Cerebellar cortex (tissue), 1 donor: ENCODE measurements at places on chromosomes 13 and 19.

GRCh38 chr19:33797802-33798671, 1.4 kb downstream of the KCTD15 start:
- DNase-seq, result peak; percentile 44

- DNase-seq, result peak; percentile 7
These were observed 41.9 kb upstream of the POSTN start for GRCh38 chr13:37640499-37640898.

GRCh38 chr19:17398902-17399527, 5.0 kb upstream of the CCDC194 start:
- DNase-seq, result no peak

DNA sequence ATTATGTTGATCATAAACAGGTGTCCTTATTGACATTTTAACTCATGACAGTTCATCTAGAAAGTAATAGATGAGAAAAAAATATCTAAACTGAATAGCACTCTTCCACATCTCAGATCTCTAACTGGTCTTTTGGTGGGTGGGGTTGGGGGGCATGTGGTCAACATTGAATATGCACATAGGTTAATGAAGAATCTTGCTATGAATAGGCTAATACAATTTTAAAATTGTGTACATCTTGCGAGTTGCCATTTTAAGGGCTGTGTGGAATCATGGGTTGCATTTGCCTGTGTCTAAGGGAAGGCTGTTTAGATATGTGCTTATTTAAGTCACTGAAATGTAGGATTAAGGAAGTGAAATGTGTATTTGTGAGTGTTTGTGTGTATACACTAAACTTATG, 346.0 kb downstream of the ITGBL1 start:
- DNase-seq, result no peak

GRCh38 chr13:110528371-110528770, 33.2 kb downstream of the RAB20 start:
- DNase-seq, result no peak

DNA sequence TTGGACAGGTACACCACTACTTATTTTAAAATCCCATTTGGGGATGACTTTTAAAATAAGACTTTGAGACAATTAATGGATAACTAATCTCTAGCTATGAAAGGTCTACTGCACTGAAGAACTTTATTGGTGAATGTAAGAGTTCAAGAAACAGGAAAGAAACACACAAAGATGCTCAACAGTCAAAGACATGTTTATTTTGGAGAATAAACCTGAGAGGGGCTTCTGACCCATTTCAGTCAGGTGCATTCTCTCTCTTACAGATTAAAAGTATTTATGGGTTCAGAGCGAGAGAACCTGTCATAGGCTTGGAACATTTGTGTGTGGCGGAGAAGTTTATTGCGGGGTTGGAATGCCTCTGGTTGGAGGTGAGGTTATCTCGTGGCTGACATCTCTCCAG, 94.3 kb upstream of the USP29 start:
- DNase-seq, result no peak

DNA sequence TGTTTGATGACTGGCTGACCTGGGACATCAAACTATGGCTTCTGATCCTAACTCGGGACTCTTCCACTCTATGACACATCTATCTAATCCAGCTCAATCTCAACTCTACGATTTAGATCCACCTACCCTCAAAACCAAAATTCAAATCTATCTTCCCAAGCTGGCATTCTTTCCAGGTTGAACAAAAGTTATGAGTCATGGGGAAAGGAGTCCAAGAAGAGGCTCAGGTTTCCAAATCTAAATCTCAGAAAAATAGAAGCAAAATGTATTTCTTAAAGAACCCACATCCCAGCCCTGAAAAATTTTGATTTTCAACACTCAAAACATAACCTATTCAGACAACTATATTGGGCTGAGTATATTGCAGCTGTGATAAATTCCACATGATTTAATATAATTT, 143.9 kb upstream of the IPO5 start:
- DNase-seq, result no peak

- DNase-seq, result peak; percentile 0
These were observed 5.4 kb upstream of the ZNF765 start for GRCh38 chr19:53389571-53389970.

GRCh38 chr19:7515645-7516151, at the start of gene ZNF358:
TSS of gene ZNF358 (plus strand) at chr19:7516103. CDS start at chr19:7519243, 3,140 bp downstream.
- DNase-seq, result peak; percentile 69
